ENCODE measurements at places on chromosomes 2 and 18.

DNA sequence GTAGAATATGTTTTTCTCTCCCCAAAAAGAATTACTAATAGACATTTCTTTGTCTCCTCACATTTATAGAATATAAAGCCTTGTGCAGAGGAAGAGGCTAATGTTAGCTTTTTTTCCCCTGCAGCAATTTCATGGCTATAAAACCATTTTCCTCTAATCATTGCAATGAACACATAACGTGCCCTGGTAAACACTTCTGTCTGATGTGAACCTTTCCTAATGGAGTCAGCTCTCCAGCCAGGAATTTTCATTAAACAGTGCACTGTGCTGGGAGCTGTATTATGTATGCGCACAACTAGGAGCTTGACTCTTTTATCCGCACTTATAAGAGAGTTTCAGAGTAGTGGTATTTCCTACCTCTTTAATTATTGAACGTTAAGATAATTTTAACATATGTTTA, 63.9 kb upstream of the SPATS2L start:
- DNase-seq: no peak

DNA sequence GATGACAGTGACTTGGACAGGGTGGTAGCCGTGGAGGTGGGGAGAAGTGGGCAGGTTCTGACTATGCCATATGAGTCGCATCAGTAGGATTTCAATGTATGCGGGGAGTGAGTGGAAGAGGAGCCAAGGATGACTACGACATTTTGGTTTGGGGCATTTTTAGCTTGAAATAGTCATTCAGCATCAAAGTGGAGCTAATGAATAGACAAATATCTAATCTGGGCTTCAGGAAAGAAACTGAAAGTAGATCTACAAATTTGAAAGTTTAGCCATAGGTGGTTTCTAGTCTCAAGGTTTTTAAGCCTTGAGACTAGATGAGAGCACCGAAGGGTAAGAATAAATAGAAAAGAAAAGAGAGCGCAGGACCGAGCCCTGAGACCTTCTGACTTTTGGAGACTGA, 58.3 kb downstream of the FEZ2 start:
- DNase-seq: no peak

DNA sequence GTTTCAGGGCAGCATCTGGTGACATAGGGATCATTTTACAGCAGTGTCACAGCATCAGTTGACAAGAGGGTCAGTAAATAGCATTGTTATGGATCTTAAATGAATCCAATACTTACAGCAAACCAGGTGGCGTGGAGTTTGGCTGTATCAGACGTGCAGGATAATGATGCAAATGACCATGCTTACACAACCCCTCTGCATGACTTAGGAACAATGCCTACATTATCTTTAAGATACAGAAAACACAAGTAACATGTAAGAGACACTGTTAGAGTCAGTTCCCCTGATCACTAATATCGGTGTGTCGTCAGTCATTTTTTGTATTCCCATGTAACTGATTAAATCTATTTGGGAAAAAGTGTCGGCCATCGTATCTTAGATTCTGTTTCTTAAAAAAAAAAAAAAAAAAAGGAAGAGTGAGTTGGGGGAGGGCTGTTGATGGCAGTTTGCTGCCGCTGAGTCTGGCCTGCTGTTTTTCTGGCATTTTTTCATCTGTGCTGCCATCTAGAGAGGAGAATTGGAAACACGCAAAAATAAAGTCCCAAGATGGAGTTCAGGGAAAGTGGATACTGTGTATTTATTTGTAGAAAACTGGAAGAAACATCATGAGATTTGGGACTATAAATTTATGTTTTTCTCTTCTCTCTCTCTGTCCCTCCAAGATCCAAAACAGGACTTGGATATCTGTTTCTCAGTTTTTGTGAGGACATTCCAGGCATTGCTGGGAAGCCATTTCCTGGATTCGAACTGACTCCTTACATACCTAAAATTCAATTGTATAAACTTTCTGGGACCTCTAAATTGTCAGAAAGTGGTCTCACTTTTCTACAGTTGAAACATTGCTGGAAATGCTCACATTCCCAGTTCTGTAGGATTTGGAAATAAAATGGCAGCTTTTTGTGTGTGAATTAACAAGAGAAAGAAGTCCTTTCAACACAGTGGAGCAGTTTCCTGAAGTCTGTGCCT, 60.3 kb upstream of the AGPS start:
- DNase-seq: no peak

- DNase-seq: no peak
These were observed 639.8 kb downstream of the TMEM182 start for GRCh38 chr2:103401621-103402020.

- no peak for DNase-seq
These were observed 270.7 kb upstream of the THUMPD2 start for GRCh38 chr2:40049781-40050180.

- no peak for DNase-seq
These were observed 49.3 kb downstream of the CD226 start for GRCh38 chr18:69898241-69898861.

GRCh38 chr2:198441246-198441645, 636.9 kb downstream of the PLCL1 start:
- no peak for DNase-seq

Data from stimulated activated CD4-positive, alpha-beta T cell treated with anti-CD3 and anti-CD28 coated beads, Interleukin-15, amount 100 ng/mL, for 48 hours (primary cell).